ENCODE measurements at places on chromosomes 4 and X. TPM values are rescaled to one million over a fixed set of nuclear protein-coding genes. Genes with fewer than 3 reads are reported as not detected.

EIF1AX gene
- total RNA-seq: 88.5 TPM

GRCh38 chr4:52606726-52607125 is 52.4 kb downstream of the USP46 start:
- no peak overlapping the region for H3K4me3 ChIP-seq
- H3K27ac ChIP-seq: no peak overlapping the region
- no peaks in the 10 kb centered on the region for H3K27me3 ChIP-seq
- H3K36me3 ChIP-seq: peaks cover 3% of the 10 kb centered on the region

DNA sequence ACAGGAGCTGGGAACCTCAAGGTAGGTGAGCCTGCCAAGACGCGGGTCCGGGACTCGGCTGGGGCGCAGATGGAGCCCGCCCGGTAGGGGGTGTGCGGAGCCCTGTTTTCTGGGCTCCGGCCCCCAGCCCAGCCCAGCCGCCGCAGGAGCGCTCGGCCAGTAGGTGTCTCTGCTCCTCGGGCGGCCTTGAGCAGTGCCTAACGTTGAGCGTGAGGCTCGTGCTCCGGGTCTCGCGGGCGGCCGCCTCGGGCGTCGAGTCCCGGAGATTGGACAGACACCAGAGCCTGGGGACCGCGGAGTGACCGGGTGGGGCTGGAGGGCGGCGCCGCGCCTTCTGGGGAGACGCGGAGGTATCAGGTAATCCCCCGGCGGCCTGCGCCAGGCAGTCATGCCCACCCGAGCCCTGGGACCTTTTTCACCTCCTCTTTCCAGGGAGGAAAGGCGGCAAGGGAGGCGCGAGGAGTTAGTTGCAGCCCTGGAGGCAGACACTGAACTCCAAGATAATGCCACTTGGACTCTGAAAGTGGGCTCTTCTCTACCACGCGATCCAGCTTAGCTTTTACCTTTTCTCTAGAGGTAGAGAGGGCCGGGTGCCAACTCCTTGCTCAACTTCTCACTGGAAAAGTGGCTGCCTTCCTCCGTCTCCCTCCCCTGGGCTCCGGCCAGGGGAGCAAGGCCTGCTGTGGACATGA is 14.5 kb upstream of the FGG start:
- H3K4me1 ChIP-seq: peaks cover 3% of the 10 kb centered on the region
- H3K4me3 ChIP-seq: peak overlapping the region; percentile 29
- H3K36me3 ChIP-seq: no peaks in the 10 kb centered on the region
- H3K27me3 ChIP-seq: peaks cover 21% of the 10 kb centered on the region
- H3K27ac ChIP-seq: no peak overlapping the region

DNA sequence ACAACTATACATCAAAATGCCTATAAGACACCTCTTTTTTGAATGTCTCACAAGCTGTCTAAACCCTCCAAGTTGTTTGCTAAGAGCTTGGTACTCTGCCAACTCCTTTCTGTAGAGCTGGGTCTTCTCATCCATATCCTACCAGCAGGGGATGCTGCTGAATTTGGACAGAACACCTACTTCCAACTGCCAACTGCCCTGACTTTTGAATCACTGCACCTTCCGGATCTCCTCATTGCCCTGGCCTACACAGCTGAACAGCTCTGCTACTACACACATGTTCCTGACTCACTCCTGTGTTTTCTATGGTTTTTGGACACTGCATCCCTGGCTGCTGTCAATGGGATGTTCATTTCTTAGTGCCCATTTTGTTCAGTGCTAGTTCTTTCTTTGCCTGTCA is 18.7 kb downstream of the FAM184B start:
- no peak overlapping the region for H3K27ac ChIP-seq
- no peaks in the 10 kb centered on the region for H3K4me1 ChIP-seq
- no peak overlapping the region for H3K4me3 ChIP-seq
- H3K27me3 ChIP-seq: peaks cover 2% of the 10 kb centered on the region
- peak; percentile 24 for DNase-seq

- no peaks in the 10 kb centered on the region for H3K27me3 ChIP-seq
- H3K27ac ChIP-seq: peak overlapping the region; percentile 77
- peaks cover 14% of the 10 kb centered on the region for H3K4me1 ChIP-seq
- H3K36me3 ChIP-seq: no peaks in the 10 kb centered on the region
- peak; percentile 42 for DNase-seq
Observed at GRCh38 chr4:48780865-48781214, 761 bp upstream of the FRYL start.

DNA sequence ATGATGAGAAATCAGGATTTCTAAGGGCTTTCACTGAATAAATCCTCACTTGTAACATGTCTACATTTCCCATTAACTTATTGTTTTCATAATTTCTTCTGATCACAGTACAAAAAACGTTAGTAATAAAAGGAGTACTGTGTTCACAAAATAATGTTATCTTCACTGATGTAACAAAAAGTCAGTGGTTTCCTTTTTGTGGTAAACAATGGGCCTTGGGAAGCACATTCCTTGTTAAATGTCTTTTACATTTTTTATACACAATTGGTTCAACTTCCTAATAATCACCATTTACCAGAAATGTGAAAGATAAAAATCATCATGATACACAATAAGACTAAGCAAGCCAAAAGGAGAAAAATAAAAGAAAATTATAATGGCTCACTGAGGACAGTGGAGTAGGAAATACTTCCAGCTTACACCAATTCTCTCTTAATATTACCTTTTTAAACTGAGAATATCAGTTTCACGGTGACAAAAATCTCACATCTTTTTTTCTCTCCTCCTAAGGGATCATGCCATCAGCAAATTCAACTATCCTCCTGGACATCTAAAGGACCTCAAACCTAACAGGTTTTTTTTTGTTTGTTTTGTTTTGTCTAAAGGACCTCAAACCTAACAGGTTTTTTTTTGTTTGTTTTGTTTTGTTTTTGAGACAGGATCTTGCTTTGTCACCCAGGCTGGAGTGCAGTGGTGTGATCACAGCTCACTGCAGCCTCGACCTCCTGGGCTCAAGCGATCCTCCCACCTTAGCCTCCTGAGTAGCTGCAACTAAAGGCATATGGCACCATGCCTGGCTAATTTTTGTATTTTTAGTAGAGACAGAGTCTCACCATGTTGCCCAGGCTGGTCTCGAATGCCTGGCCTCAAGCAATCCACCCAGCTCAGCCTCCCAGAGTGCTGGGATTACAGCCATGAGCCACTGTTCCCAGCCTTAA is 57.3 kb downstream of the FRYL start:
- H3K4me3 ChIP-seq: no peak overlapping the region
- no peak overlapping the region for H3K27ac ChIP-seq
- peak; percentile 72 for DNase-seq
- no peaks in the 10 kb centered on the region for H3K27me3 ChIP-seq
- peaks cover 8% of the 10 kb centered on the region for H3K4me1 ChIP-seq
- H3K36me3 ChIP-seq: no peaks in the 10 kb centered on the region

- no peak overlapping the region for H3K4me3 ChIP-seq
- no peak overlapping the region for H3K27ac ChIP-seq
- peak; percentile 49 for DNase-seq
- no peaks in the 10 kb centered on the region for H3K36me3 ChIP-seq
- no peaks in the 10 kb centered on the region for H3K27me3 ChIP-seq
Observed at GRCh38 chr4:86250006-86250405, 109.8 kb downstream of the MAPK10 start.

- no peak overlapping the region for H3K4me3 ChIP-seq
- H3K27me3 ChIP-seq: no peaks in the 10 kb centered on the region
- H3K27ac ChIP-seq: no peak overlapping the region
- no peak for DNase-seq
Observed at GRCh38 chrX:19734111-19734510, 153.3 kb downstream of the SH3KBP1 start.

GRCh38 chr4:103497692-103498091 is 222.1 kb downstream of the TACR3 start:
- H3K36me3 ChIP-seq: no peaks in the 10 kb centered on the region
- H3K4me3 ChIP-seq: no peak overlapping the region
- no peaks in the 10 kb centered on the region for H3K27me3 ChIP-seq
- H3K27ac ChIP-seq: no peak overlapping the region

DNA sequence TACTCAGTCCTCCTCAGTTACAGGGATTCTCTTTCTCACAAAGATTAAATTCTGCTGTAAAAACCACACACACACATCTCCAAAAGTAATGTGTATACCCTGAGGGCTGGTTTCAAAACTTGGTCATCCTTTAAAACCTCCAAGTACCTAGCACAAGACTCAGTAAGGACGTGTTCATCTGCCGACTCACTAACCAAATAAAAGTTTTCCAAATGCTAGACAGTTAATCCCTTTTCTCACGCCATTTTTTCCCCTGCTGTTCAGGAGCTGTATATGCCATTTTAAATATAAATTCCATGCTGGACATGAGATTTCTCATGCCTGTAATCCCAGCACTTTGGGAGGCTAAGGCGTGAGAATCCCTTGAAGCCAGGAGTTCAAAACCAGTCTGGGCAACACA is 3.9 kb upstream of the SAT1 start:
- H3K4me3 ChIP-seq: no peak overlapping the region
- H3K4me1 ChIP-seq: no peaks in the 10 kb centered on the region
- no peaks in the 10 kb centered on the region for H3K36me3 ChIP-seq
- H3K27ac ChIP-seq: peak overlapping the region; percentile 42
- DNase-seq: peak; percentile 36

All from astrocyte (in vitro differentiated cells and primary cell).